HFFc6 (cell line): ENCODE measurements at places on chromosomes 12 and 14. TPM values are rescaled to one million over a fixed set of nuclear protein-coding genes. Genes with fewer than 3 reads are reported as not detected.

DNA sequence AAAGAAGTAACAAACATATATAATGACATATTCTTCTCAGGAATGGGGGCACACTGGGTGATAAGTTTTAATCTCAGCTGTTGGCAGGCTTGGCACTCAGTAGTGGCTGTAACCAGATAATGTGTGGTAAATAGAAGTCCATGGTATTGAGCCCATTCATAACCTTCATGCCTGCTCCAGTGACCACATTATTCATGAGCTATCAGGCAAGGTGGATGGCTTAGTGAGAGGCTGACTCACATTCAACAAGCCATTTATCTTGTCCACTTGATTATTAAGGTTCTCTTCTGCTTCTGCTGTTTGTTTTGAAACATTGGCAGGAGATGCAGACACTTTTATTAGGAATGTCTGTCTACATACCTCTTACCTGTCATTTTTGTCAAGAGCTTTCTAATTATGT, 950.4 kb upstream of the LRFN5 start:
- H3K4me1 ChIP-seq, result no peaks in the 10 kb centered on the region
- H3K27ac ChIP-seq, result no peak overlapping the region
- H3K4me3 ChIP-seq, result no peak overlapping the region
- H3K36me3 ChIP-seq, result no peaks in the 10 kb centered on the region
- no peaks in the 10 kb centered on the region for H3K27me3 ChIP-seq

GRCh38 chr14:36505181-36505815, 14.7 kb downstream of the NKX2-1 start:
- H3K36me3 ChIP-seq, result peaks cover 4% of the 10 kb centered on the region; the same call in 1 of the 2 replicates
- no peak overlapping the region for H3K4me3 ChIP-seq

DCAF5 gene
- total RNA-seq, result 23.4 to 29.3 TPM (median 27.7 TPM) in 3 replicates

DNA sequence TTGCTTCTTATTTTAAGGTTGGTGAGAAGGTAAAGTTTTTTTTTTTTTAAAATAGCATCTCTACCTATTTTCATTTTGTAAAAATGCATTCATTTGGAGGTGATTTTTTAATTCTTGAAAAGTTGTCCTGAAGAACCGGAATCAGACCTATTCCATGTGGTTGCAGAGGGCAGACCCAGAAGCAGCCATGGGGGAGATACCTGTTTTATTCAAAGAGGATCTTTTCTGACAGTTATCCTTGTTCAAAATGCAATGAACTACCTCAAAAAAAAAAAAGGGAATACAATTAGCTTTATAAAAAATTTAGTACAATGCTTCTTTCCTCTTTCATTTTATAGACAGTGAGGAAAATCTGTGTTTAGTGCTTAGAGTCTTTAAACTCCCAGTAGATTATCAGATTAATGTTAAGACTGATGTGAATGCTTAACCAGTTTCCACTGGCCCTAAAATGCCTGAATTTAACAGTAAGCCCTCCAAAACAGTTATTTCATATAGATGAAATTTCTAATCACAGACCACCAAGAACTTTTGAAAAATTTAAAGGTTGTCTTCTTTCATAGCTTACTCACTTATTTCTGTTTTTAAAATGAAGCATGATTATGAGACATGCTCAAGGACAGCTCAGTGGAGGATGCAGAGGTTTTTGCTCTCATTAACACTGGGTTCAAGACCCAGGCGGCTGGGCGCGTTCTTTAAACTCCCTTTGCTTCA, 8.6 kb upstream of the NEMF start:
- peaks cover 28% of the 10 kb centered on the region for H3K4me1 ChIP-seq
- no peaks in the 10 kb centered on the region for H3K36me3 ChIP-seq
- DNase-seq, result no peak
- H3K27me3 ChIP-seq, result peaks cover 2% of the 10 kb centered on the region
- no peak overlapping the region for H3K4me3 ChIP-seq

SLC6A13 gene
- 0.31 TPM in 1 of 3 replicates, not detected in the others for total RNA-seq

- H3K4me3 ChIP-seq, result no peak overlapping the region; the same call in 1 of the 2 replicates
- DNase-seq, result no peak
- peak overlapping the region; percentile 70 for H3K27ac ChIP-seq
Observed at GRCh38 chr12:78191611-78192010, 360.9 kb downstream of the NAV3 start.

KLHL33 gene
- total RNA-seq, result not detected in 2 replicates

DNA sequence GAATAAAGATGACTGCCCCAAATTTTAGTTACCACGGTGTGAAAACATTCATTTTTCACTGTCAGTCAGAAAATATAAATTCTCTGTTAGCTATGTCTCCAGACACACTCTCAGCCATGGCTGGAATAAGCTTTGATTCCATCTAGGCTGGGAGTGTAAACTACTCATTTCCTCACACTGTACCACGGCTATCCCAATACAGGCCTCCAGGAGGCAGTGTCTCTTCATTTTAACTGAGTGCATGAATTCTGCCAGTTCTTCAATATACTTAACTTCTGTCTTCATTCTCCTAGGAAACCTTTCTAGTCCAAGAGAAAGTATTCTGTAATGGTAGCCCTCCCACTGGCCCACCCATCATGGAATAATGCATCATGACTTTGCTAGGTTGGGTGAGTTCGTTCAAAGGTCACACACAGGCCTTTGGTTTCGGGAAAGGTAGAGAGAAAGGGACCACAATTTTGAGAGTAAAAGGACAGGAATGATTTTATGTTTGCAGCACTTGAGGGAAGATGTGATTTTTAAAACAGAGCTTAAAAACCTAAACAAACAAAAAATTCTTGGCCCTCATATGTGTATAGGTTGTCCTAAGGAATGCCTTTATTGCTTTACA, 381.1 kb downstream of the SEC23A start:
- no peaks in the 10 kb centered on the region for H3K36me3 ChIP-seq
- H3K4me1 ChIP-seq, result no peaks in the 10 kb centered on the region
- H3K27ac ChIP-seq, result no peak overlapping the region
- peak; percentile 48 for DNase-seq
- H3K4me3 ChIP-seq, result no peak overlapping the region
- no peaks in the 10 kb centered on the region; the same call in 1 of the 2 replicates for H3K27me3 ChIP-seq

DNA sequence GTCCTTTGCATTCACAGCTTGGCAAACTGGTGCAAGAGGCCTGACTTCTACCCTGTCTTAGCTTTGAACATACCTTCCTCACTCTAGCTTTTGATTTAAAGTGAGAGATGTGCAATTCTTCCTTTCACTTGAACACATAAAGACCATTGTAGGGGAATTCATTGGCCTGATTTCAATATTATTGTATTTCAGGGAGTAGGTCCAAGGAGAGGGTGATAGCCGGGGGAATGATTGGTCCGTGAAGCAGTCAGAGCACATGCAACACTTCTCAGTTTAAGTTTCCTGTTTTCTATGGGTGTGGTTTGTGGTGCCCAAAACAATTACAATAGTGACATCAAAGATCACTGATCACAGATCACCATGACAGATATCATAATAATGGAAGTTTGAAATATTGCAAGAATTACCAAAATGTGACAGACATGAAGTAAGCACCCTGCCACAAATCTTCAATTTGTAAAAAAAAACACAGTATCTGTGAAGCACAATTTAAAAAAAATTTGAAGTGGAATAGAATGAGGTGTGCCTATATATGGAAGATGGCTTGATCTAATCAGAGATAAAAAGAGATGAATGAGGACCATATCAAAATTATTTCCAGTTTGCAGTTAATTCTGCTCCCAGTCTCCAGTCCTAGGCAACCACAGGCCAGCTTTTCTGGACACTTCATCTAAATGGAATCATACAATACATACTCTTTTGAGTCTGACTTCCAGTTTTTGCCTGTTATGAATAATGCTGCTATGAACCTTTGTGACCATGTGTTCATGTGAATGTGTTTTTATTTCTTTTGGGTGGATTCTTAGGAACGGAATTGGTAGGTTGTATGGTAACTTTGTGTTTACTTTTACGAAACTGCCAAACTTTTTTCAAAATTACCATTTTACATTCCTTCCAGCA, 23.2 kb downstream of the BORCS5 start:
- no peak for DNase-seq
- peaks cover 26% of the 10 kb centered on the region for H3K4me1 ChIP-seq
- no peak overlapping the region; the same call in 1 of the 2 replicates for H3K27ac ChIP-seq
- no peaks in the 10 kb centered on the region for H3K27me3 ChIP-seq

DNA sequence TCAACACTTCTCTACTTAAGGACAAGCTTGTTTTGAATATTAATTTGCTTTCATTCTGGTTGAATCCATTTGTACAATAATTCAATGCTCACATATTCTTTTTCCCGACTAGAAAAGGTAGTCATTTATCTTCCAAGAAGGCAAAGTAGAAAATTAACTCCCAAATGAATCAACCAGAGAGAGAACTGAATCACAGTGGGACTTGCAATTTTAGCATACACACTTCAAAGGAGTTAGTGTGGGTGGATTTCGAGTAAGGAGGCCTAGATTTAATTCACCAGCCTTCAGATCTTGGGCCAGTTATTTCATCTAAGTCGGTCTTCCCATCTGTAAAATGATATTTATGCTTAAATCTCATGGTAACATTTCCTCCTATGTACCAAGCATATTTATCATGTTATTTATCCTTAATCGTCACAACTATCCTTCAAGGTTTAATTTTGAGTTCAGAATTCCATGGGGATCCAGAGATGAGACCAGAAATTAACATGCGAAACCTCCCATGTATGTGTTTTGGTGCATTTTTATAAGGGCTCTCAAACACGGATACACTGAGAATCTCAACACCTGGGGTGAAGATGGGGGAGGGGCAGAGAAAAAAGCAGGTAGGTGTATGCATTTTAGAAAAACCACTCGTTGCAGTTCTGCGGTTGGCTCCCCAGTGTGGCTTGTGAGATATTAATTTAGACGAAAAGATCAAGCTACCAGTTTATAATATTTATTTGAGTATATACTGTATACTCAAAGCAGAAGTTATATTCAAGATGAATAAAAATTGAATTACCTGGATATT, 38.9 kb upstream of the IL22 start:
- H3K27me3 ChIP-seq, result peaks cover 2% of the 10 kb centered on the region; the same call in 1 of the 2 replicates
- H3K4me1 ChIP-seq, result peaks cover 7% of the 10 kb centered on the region
- no peak overlapping the region for H3K27ac ChIP-seq
- no peak for DNase-seq
- H3K4me3 ChIP-seq, result no peak overlapping the region

DNA sequence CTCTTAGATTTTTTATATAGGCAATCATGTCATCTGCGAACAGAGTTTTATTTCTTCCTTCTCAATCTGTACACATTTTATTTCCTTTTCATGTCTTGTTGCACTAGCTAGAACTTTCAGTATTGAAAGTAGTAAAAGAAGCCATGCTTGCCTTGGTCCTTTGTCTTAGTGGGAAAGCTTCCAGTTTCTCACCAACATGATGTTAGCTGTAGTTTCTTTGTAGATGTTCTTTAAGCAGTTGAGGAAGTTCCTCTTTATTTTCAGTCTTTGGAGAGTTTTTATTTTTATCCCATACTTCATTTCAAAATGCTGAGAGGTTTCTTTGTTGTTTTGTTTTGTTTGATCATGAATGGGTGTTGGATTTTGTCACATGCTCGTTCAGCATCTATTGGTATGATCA, 12.7 kb upstream of the RIMKLB start:
- no peak overlapping the region for H3K27ac ChIP-seq
- peaks cover 20% of the 10 kb centered on the region for H3K4me1 ChIP-seq
- H3K4me3 ChIP-seq, result no peak overlapping the region
- no peak for DNase-seq

DNA sequence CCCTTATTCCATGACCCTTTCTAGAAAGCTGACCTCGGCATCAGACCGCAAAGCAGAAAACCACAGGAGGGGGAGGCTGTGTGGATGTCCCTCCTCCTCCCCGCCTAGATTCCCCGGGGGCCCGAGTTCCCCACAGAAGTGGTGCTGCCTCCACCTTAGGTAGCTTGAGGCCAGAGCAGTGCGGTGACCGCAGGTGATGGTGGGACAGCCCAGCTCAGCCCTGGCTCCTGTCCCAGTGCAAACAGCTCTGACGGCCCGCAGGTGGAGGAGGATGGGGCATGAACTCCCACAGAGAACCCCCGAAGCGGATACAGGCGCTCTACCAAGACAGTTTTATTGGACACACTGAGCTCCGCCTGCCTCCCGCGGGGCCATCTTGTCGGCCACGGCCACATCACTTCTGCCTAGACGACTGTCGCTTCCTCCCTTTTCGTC, 19.5 kb downstream of the ARL6IP4 start:
- H3K27ac ChIP-seq, result no peak overlapping the region
- peaks cover 10% of the 10 kb centered on the region for H3K27me3 ChIP-seq
- no peaks in the 10 kb centered on the region for H3K4me1 ChIP-seq

- peaks cover 5% of the 10 kb centered on the region; the same call in 1 of the 2 replicates for H3K27me3 ChIP-seq
- H3K4me1 ChIP-seq, result no peaks in the 10 kb centered on the region
- no peak overlapping the region for H3K4me3 ChIP-seq
- no peaks in the 10 kb centered on the region for H3K36me3 ChIP-seq
- H3K27ac ChIP-seq, result no peak overlapping the region
- DNase-seq, result no peak
Observed at GRCh38 chr12:132557291-132558015, 52.9 kb downstream of the LRCOL1 start.

KRT78 gene
- total RNA-seq, result not detected in 3 replicates

DNA sequence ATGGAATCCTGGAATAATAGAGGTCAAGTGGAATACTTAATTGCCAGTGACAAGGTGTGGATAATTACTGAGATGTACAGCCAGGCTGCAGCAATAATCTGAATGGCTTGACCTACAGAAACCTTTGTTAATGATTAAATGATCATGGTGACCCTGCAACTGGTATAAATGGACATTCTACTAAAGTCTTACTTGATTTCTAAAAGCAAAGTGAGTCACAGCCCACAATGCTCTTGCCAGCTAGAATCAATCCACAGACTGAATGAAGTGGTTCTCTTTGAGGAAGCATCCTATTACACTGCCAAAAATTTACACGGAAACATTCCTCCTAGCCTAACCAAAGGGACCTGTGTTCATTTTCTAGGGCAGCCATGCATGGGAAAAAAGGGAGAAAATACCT, 518.5 kb downstream of the SOX5 start:
- H3K4me1 ChIP-seq, result no peaks in the 10 kb centered on the region
- no peak overlapping the region for H3K27ac ChIP-seq
- no peaks in the 10 kb centered on the region for H3K36me3 ChIP-seq
- H3K27me3 ChIP-seq, result no peaks in the 10 kb centered on the region

DNA sequence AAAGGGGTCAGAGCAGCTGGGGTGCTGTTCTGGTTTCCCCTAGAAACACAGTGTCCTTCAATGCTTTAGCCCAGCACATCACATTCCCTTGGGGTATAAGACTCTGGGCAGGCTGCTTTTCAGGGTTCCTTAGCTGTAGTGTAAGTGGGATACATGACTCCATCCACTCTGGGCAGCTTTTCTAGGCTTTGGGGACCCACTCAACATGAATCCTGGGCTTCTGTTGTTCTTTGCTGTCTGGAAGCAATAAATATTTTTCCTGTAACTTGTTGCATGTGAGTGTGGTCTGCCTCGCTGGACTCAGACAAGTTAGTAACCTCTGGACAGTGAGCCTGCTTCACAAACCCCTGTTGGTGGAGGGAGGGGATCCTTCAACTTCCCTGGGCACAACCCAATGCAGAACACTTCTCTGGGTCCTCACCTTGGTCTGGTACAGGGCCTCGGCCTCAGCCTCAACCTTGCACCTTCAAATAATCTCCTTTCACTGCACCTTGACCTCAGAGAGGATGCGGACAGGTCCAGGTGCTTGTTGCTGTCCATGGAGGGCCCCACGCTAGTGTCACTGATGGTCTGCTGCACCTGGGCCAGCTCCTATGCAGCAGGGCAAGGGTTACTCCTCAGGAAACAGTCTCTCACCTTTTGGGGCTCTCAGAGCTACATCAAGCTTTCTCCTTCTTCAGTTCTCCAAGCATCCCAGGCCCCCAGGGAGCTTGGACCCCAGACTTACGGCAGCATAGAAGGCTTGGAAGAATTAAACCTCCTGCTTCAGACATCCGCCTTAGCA, 13.5 kb upstream of the KRT73 start:
- no peak overlapping the region for H3K27ac ChIP-seq
- no peaks in the 10 kb centered on the region for H3K36me3 ChIP-seq
- H3K27me3 ChIP-seq, result peaks cover 42% of the 10 kb centered on the region
- no peak for DNase-seq
- no peaks in the 10 kb centered on the region for H3K4me1 ChIP-seq

- H3K4me1 ChIP-seq, result peaks cover 20% of the 10 kb centered on the region
- no peak overlapping the region for H3K27ac ChIP-seq
- H3K36me3 ChIP-seq, result peaks cover 21% of the 10 kb centered on the region
- H3K4me3 ChIP-seq, result no peak overlapping the region
Observed at GRCh38 chr12:95658386-95658785, 107.1 kb upstream of the USP44 start.

TMEM132C gene
- total RNA-seq, result not detected in 3 replicates
